Left ventricle myocardium superior (tissue), 1 donor: ENCODE measurements at places on chromosomes 6 and 20. TPM values are rescaled to one million over a fixed set of nuclear protein-coding genes. Genes with fewer than 3 reads are reported as not detected.

The RBBP8NL gene
- not detected for total RNA-seq

The SIM1 gene
- not detected for total RNA-seq

The PSORS1C2 gene
- total RNA-seq: not detected

The APCDD1L gene
- 0.25 TPM for total RNA-seq

The HBS1L gene
- total RNA-seq: 89.8 TPM

The HUS1B gene
- not detected for total RNA-seq

The SMLR1 gene
- not detected for total RNA-seq

The OPRL1 gene
- total RNA-seq: 0.27 TPM

The DACT2 gene
- 0.92 TPM for total RNA-seq

The SMOC2 gene
- total RNA-seq: 18.7 TPM

The FOXS1 gene
- 1.3 TPM for total RNA-seq

The PGC gene
- total RNA-seq: not detected

The KIF6 gene
- total RNA-seq: 0.12 TPM

The SYTL3 gene
- 10.8 TPM for total RNA-seq

The CRISP3 gene
- not detected for total RNA-seq

The TP53TG5 gene
- 2.1 TPM for total RNA-seq

The HLA-DQA2 gene
- 2.7 TPM for total RNA-seq

The PKHD1 gene
- total RNA-seq: not detected

The GINS1 gene
- total RNA-seq: 0.94 TPM

The PTCHD4 gene
- 0.79 TPM for total RNA-seq

The ATXN1 gene
- 45.2 TPM for total RNA-seq

The TINAG gene
- total RNA-seq: 0.15 TPM

The DIDO1 gene
- total RNA-seq: 38.3 TPM

The PRSS16 gene
- not detected for total RNA-seq

The ZFP64 gene
- 9.3 TPM for total RNA-seq

The KCNS1 gene
- not detected for total RNA-seq

The ACSS1 gene
- 164 TPM for total RNA-seq

The HLA-DOA gene
- total RNA-seq: 1.8 TPM

The CDH4 gene
- total RNA-seq: not detected

The RALGAPB gene
- total RNA-seq: 22.4 TPM

The TFEB gene
- total RNA-seq: 50.9 TPM

The CPXM1 gene
- total RNA-seq: 1.7 TPM

The STMND1 gene
- total RNA-seq: not detected

The CBLN4 gene
- total RNA-seq: not detected

The METTL24 gene
- 1.6 TPM for total RNA-seq

The POU5F1 gene
- 0.67 TPM for total RNA-seq

The CRISP2 gene
- not detected for total RNA-seq

The AGPAT4 gene
- 1.7 TPM for total RNA-seq

The EYA2 gene
- 1.4 TPM for total RNA-seq

The ESF1 gene
- total RNA-seq: 13.7 TPM

The TREML2 gene
- total RNA-seq: not detected

The WFDC5 gene
- not detected for total RNA-seq

The PCMT1 gene
- 171 TPM for total RNA-seq

The WFDC10A gene
- not detected for total RNA-seq

The ANGPT4 gene
- 0.05 TPM for total RNA-seq

The LY6G6D gene
- not detected for total RNA-seq

The PNLDC1 gene
- total RNA-seq: 0.17 TPM
